ENCODE measurements at places on chromosomes 3 and 15.

- DNase-seq: peak; percentile 21
Measured at GRCh38 chr15:45670511-45670910, 35.7 kb downstream of the SQOR start.

DNA sequence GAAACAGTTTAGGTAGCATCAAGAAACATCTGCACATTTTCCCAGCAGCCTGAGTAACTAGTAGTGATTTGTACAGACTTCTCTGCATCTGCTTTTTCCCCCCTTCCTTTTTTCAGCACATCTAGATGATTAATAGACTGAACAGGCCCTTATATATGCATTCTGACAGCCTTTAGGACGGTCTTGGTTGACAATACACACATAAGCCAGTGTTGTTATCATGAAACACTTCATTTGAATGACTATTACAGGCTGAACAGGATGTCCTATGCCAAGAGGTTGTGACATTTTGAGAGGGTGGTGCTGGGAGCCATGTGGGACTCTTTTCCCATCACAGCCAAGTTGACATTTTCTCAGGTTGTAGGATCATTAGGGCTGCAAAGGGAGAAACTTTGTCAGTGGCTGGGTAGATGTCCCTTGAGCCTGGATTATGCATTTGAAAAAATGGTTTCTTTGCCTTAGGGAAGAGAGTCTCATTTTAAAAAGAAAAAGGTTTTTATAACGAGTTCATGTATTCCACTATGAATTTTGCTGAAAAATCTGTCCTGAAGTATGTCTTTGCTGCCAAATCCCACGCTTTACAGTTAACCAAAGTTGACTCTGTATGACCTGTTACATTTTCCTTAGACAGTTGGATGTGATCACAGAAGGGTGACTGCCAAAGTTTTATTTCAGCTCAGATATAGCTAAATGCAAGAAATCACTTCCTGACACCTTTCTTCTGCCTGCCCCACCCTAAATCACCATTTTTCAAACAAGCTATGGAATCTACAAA lies 73.7 kb downstream of the FILIP1L start:
- no peak for DNase-seq

GRCh38 chr3:136141891-136142290 lies 54.2 kb downstream of the MSL2 start:
- peak; percentile 34 for DNase-seq

- DNase-seq: no peak
Measured at GRCh38 chr3:160384639-160385318, 14.2 kb downstream of the IFT80 start.

- no peak for DNase-seq
Measured at GRCh38 chr3:71148455-71149060, 435.0 kb downstream of the FOXP1 start.

DNA sequence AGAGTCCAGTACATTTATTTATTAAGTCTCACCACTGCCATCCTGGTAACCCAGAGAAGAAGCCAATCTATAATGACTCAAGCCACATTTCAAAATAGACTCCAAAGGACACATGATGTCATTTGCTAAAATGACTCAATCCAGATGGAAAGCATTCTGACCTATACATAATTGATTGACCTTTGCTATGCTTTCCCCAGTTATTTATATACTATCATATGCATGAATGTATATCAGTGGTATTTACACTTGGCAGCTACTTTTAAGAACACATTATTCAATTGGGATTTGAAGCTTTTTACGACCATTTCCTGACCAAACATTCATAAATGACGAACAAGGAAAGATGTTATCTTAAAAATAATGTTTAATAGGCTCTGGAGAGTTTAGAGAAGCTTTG lies 297.2 kb downstream of the FHIT start:
- DNase-seq: peak; percentile 40

- peak; percentile 100 for DNase-seq
Measured at GRCh38 chr3:66428733-66429132, 72.1 kb downstream of the LRIG1 start.

DNA sequence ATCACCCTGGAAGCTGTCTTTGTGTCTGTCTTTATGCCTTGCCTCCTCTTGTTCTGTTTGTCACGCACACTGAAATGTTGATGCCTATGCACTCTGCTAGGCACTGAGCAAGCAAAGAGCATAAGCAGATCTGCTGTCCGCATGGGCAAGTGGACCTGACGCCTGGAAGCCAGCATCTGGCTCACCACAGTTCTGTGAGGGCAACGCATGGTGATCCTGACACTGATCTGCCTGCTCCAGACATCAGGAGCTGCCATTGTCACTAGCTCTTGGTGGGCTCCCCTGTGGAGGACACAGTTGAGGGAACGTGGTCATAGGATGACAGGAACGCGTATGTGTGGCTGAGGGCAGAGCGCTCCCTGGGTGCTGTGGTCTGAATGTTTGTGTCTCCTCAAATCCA lies 234.6 kb downstream of the ADAMTS17 start:
- no peak for DNase-seq

DNA sequence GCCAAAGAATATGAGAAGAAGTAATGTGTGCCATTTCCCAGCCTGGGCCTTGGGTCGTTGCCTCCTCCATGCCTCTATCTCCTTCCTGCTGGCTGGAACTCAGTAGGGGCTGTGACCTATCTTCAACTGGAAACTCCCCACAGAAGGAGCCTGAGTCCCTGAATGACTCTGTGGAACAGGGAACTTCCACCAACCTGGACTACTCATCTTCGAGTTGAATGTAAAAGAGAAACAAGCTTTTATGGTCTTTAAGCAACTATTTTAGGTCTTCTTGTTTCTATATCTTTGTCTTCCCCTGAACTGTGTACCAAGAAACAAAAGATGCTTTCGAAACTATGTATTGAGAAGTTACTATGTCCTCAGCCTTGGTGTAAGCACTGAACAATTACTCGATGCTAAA lies 355.3 kb upstream of the NR2F2 start:
- DNase-seq: peak; percentile 13

DNA sequence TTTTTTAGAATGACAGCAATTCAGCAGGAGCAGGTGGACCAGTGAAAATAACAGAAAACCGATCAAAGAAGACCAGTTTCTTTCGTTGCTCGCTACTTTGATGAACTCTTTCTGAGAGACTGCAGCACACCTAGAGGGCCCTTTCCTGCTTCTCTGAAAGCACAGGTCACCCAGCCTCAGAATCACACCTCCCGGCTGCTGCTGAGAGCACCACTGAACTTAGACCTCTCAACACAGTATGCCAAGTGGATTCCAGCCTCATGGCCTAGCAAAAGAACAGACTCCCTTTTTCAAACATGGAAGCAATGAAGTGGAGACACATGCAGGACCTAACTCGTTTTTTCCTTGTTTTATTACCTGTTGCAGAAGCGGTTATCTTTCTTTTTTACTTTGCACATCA lies 13.9 kb upstream of the APH1B start:
- DNase-seq: no peak

DNA sequence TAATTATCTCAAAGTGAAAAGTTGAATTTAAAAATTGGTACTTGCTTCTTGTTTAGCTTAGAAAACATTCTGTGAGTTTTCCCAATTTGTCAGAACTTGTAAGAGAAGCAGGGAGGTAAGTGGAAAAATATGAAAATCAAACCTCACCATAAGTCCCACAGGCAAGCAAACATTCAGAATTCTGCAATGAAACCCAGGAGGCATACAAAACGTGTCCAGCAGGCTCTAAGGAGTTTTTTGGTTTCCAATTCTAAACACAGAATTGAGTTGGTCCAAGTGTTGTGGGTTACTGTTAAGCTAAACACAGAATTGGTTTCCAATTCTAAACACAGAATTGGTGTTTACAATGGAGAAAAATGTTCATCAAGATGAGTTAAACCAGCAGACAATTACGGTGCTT lies 27.1 kb upstream of the ACKR4 start:
- DNase-seq: no peak

Measured in astrocyte of the spinal cord (primary cell).